Stimulated activated CD8-positive, alpha-beta memory T cell treated with anti-CD3 and anti-CD28 coated beads, Interleukin-7, amount 100 ng/mL, for 1 hour (primary cell): ENCODE measurements at places on chromosomes 5 and 9.

DNA sequence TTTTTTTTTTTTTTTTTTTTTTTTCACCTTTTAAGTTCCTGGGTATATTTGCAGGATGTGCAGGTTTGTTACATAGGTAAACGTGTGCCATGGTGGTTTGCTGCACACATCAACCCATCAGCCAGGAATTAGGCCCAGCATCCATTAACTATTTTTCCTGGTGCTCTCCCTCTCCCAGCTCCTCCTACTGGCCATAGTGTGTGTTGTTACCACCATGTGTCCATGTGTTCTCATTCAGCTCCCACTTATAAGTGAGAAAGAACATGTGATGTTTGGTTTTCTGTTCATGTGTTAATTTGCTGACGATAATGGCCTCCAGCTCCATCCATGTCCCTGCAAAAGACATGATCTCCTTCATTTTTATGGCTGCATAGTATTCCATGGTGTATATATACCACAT, 350.5 kb downstream of the MAN2A1 start:
- DNase-seq, result no peak

DNA sequence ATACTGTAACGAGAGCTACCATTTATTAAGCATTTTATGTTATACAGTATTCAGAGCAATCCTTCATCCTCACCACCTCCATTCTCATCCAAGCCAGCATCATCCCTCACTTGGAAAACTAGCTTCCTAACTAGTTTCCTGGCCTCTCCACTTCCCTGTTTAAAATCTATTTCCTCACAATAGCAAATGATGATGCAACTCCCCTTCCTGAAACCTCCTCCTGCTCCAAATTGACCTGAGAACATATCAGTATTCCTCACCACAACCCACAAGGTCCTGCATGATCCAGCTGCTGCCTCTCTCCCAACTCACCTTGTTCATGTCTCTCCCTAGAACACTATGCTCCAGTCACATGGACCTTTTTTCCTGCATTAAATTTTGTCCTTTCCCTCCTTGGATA, 4.3 kb upstream of the SLC36A2 start:
- DNase-seq, result no peak

DNA sequence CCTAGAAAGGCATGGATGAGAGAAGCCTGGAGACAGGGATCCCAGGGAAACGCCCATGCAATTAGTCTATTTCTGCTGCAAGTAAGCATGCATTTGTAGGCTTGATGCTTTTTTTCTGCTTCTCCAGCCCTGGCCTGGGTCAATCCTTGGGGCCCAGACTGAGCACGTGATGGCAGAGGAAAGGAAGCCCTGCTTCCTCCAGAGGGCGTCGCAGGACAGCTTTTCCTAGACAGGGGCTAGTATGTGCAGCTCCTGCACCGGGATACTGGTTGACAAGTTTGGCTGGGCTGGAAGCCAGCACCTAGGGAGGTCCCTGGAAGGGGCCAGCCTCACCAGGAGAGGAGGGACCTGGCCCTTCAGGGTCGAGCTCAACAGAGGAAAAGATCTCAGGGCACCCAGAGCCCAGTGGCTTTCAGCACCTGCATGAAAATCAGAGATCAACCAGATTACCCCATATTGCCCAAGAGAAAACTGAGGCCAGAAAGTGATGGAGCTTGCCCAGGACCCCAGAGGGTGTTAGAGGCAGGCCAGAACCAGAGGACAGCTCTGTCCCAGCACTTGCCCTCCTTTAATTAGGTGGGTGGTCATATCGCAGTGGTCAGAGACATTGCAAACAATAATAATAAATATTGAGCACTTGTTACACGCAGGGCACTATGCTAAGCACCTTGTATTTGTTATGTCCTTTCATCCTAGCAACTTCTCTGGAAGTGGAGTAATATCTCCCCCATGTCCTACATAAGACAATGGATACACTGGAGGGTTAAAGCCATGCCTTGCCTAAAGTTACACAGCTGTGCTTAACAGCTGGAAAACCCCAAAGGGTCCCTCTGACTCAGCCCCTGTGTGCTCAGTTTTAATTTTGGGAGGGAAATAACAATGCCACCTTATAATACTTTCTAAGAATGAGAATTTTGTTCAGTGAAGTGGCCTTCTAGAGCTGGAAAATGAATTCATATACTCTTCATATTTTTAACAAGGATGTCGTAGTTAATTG, 67.1 kb downstream of the KLF4 start:
- DNase-seq, result no peak

- DNase-seq, result no peak
Measured at GRCh38 chr5:110475529-110475928, 250.9 kb downstream of the TMEM232 start.

DNA sequence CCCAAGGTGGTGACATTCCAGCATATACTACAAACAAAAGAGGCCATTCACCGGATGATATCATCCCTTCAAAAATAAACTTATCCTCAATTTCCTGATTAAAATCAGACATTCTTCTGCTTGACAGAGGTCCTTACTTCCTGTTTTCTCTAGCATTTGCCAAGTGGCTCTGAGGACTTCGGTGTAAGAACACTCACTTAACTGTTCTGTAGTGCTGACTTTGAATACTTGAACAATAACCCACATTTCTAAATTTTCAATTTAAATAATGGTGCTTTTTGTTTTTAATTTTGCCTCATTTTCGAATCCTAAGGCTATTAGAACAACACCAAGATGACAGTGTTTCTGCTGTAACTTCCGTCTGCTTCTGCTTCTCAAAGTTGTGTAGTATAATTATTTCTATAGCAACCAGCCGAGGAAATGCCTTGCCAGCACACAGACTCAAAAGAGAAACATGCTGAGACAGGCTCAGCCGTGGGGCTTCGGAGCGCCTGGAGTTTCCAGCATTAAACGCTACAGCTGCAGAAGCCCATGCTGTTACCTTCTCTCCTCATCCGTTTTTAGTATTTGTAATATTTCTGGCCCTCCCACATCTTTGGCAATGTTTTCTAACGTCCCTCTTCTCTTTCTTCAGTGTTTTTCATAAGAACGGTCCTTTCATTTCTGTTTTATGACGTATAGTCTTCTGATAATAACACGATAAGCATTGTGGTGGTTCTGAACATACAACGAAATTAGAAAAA, 19.5 kb upstream of the ANXA1 start:
- peak; percentile 45 for DNase-seq

- DNase-seq, result peak; percentile 49
Measured at GRCh38 chr5:151150471-151151262, 6.9 kb downstream of the ANXA6 start.

DNA sequence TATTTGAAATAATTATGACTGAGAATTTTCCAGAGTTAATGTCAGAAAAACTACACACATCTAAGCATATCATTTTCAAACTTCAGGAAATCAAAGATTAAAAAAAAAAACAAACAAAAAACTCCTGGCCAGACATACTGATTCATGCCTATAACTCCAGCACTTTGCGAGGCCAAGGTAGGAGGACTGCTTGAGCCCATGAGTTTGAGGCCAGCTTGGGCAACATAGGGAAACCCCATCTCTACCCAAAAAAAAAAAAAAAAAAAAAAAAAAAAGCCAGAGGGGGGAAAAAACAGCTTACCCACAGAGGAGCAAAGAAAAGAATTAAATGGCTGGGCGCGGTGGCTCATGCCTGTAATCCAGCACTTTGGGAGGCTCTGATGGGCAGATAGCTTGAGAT, 22.4 kb downstream of the EFCAB9 start:
- no peak for DNase-seq

DNA sequence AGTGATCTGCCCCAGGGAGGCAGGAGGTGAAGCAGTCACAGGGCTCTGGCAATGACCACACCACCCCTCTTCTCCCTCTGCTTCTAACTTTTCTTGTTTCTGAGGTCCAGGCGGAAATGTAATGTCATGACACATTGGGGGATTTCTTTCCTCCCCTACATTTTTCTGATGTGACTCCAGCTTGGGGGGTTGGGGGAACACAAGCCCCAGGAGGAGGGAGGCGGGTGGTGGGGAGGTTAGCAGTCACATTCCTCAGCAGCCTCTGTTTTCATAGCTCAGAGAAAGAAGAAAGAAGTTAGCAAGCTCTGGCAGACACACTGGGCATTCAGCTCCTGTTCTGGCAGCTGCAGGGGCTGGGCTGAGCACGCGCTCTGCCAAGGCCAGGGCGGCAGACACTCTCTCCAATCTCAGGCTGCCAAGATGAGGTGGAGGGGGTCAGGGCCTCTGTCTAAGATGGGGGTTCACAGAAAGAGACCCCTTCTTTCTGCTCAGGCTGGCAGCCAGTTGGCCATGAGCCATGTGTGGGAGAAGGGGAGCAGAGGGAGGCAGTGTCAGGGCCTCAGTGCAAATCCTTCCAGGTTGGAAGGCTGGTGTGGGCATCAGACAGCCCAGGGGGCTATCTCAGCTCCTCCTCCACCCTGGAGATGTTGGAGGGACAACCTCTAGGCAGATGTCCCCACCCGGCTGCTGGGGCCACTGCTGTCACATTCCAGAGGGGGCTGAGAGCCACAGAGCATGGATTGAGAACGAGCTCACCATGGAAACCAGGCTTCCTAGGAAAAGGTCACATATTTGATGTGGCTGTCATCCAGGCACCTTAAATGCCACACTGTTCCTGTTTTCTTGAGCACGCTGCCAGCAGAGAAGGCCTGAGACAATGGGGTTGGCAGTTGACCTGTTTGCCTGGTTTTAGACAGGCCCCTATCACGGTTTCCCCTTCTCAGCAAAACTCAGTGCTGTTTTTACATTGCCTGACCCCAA, 20.1 kb upstream of the PFDN1 start:
- DNase-seq, result no peak

DNA sequence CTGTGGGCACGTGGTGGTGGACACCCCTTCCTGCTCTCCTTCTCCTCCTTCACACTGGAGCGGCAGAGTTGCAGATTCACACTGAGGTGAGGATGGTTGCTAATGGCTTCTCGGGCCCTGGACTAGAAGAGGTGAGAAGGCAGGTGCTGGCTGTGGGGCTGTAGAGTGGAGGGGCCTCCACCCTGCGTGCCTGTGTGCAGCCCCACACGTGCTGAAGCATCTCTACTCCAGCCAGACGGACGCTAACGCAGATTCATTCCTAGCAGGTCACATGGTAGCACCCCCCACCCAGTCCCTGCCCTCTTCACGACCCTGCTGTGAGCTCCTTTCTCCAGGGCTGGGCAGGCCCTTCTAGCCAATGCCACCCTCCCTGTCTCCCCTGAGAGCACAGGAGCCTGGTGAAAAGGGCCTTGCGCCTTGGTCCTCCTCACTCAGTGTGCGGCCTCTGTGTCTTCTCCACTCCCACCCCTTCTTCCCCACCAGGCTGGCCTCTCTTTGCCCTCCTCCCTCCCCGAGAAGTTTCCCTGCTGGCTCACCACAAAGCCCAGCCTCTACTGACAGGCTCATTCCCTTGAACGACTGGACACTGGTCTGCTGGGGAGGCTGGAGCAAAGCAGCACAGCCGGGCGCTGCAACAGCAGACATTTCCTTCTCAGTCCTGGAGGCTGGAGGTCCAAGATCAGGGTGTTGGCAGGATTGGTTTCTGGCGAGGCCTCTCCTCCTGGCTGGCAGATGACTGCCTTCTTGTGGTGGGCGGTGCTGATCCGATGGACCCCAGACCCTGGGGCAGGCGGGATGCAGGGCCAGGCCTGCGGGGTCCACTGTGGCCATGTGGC, 14.2 kb downstream of the CACNA1B start:
- DNase-seq, result no peak

DNA sequence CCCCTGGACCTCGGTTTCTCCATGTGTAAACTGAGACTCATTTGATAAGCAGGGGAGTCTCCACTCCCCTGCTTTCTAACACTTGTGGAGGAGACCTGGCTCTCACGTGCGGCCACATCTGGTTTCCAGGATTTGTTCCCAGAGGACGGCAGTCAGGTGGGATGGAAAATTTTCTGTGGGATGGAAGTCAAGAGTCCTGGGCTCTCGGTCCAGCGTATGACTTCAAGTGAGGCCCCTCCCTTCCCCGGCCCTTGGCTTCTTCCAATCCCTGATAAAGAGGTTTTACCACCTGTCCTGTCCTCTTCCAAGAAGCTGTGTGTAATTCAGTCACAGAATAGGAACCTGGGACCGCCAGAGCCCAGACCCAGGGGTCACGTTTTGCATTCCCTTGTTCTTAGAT, 35.0 kb downstream of the TMOD1 start:
- DNase-seq, result no peak

- DNase-seq, result no peak
Measured at GRCh38 chr5:168292786-168293696, 1.6 kb downstream of the WWC1 start.

DNA sequence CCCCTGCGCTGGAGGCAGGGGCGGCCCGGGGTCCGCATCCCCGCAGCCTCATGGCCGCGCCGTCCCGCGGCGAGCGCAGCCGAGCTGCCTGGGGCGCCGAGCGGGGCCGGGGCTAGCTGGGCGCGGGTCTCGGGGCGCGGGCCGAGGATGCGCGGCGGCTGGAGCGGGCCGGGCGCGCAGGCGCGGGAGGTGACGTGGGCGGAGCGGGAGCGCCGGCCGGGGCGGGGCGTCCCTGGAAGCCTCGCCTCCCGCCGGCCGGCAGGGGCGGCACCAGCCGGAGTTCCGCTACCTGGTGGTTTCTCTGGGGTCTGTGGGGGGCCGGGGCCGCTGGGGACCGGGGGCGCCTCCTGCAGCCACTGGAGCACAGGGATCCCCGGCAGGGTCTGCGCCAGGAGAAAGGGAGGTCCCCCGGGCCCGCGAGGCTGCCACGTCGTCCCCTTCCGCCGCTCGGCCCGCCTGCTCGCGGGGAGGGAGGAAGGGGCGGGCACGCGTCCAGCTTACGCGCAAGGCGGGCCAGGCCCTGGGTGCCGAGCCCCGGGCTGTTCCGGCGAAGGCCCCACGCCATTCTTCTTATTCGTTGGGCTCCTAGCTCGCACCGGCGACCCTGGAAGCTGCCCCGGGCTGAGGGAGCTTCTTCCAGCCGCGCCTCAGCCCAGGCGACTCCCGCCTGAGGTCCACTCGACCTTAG, at the start of gene LPCAT1:
TSS of gene LPCAT1 (minus strand) at position 168 of the 688 bp plus-strand sequence. CDS start at position 52, 116 bp downstream.
- DNase-seq, result peak; percentile 57

GRCh38 chr5:176650354-176650884, 3.1 kb downstream of the TSPAN17 start:
- DNase-seq, result no peak

- no peak for DNase-seq
Measured at GRCh38 chr9:123511326-123512277, 155.6 kb downstream of the CRB2 start.

DNA sequence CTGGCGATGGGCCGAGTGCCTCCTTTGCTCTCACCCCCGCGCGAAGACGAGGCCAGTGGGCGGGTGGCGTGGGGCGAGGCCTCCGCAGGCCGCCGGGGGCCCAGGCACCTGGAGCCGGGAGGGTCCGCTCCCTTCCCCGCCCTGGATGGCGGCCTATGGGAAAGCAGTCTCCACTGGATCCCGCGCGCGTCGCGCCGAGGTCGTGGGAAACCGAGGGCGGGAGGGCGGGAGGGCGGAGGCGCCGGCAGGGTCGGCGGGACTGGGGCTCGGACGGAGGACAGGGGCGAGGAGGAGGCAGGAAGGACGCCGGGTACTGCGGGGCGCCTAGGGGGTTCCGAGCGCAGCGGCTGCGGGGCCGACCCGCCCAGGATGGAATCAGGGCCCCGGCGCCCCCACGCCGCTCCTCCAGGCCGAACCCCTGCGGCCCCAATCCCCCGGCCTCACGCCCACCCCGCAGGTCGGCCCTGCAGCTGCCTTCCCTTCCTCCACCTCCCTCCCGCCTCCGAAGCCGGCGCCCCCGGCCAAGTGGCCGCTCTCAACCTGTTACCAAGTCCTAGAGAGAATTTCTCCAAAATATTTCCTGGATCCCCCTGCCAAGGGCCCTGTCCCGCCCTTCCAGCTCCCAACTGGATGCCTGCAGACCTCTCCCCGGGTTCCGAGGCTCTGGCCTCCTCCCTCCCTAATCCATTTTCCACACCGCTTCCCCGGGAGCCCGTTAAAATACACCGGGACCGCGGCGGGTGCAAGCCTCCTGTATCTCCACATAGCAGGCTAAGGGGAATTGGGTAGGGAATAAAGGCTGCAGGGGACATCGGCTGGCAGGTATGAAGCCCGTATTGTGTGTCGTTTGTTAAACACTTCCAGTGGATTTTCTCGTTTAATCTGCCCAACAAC, 146.3 kb downstream of the ERCC6L2 start:
- DNase-seq, result no peak
